ENCODE measurements at places on chromosomes 16 and 17.

GRCh38 chr16:1865902-1866690 lies 5.9 kb downstream of the MEIOB start:
- no peak for DNase-seq

DNA sequence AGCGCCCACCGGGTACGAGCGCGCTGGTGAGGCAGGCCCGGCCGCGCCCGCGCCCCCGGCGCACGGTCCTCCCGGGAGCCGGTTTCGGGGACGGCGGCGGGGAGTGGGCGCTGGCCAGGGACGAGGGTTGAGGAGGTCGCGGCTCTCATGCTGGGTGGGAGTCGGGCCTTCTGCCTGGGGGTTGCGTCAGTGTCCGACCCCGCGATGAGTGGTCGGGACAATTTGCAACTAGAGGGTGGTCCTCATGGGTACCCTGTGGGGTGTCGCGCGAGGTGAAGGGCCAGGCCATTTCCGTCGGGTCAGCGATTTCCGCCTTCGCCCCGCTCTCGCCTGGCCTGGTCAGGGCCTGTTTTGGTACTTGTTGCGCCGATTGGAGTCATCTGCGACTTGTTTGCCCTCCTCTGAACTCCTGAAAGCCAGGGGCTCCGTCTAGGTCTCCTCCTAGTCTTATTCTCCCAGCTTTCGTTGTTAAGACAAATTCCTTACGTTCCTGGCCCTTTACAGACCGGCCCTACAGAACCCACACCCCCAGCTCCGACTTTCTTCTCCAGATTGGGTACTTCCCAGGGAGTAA lies 14.9 kb downstream of the NAA60 start:
- DNase-seq: no peak

DNA sequence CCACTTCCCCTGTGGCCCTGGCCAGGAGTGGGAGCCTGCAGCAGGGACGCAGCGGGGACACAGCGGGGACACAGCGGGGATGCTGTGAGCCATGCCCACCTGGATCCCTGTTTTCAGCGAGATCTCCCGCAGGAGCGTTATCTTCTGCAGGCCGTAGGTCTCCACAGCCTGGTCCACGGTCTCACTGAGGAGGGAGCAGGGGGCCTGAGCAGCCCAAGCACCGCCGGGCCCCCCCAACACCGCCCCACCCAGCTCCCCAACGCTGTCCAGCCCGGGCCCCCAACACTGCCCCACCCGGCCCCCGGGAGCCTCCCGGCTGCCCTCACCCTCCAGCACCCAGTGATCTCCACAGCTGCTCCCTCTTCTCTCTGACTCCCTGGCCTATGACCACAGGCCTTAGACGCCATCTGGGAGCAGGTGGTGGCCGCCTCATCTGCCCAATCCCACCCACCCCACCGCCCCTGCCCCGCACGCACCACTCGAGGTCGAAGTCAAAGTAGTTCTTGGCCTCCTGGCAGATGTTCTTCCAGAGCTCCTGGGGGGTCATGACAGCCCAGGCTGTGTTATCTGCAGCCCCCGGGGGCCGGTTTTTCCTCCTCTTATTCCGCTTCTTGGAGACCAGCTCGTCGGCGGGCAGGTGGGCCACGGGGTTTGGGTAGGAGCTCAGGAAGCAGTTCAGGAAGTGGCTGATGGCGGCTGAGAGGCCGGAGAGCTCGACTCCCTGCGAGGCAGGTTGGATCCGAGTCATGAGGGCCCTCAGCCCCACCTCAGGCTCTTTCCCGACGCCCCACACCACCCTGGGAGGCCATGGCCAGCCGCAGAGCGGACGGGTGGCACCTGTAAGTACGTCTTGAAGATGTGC lies 17.0 kb downstream of the CLUH start:
- DNase-seq: peak; percentile 25

- DNase-seq: no peak
Measured at GRCh38 chr17:40064971-40065768, 2.4 kb downstream of the THRA start.

- DNase-seq: no peak
Measured at GRCh38 chr17:81033535-81034167, 1.3 kb upstream of the BAIAP2 start.

DNA sequence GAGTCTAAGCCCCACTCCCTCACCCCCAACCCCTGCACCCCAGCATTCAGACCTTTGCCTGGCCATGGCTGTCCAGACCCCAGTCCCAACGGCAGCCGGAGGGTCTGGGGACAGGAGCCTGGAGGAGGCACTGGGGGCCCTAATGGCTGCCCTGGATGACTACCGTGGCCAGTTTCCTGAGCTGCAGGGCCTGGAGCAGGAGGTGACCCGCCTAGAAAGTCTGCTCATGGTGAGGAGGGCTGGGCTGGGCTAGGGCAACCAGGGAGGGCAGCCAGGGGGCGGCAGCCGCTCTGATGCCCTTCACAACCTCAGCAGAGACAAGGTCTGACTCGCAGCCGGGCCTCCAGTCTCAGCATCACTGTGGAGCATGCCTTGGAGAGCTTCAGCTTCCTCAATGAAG lies 14.4 kb downstream of the RIPOR1 start:
- no peak for DNase-seq

DNA sequence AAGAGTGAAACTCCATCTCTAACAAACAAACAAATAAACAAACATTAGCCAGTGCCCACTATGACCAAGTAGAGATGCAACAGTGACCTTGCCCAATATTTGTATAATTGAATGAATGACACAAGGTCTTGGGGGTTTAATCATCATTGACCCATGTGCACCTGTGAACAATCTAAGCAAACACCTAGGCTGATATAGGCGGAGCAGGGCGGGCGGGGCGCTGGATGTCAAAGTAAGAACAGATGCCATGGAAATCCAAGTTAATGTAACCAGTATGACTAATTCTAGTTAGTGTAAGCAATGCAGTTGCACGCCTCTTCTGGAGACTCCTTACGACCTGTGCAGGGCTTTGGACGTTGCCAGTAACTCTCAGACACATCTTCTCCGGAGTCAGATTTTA lies 17.6 kb downstream of the RCVRN start:
- DNase-seq: no peak

DNA sequence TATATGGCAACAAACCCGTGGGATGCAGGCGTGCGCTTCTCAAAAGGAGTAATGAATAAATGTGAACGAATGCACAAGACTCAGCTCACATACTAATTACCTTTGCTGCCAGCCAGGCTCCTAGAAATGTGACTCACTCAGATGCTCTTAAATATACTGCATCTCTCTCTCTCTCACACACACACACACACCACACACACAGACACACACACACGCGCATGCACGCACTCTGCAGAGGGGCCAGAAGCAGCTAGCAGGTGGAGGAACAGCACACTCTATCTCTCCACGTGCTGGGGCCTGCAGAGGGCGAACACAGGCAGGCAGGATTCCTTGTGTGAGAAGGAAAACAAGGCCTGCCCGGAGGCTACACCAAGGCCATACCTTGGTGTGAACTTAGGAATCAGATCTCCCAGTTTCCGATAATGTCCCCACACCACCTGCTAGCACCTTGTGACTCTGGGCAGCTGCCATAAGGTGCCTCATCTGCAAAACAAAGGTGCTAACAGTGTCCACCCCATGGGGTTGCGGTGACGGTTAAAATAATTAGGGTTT lies 5.3 kb downstream of the GPRC5B start:
- no peak for DNase-seq

- no peak for DNase-seq
Measured at GRCh38 chr17:60971515-60972369, 294.1 kb downstream of the BCAS3 start.

GRCh38 chr17:51590071-51590656 lies 329.8 kb downstream of the UTP18 start:
- DNase-seq: no peak

GRCh38 chr16:71647391-71647790 lies 21.4 kb downstream of the MARVELD3 start:
- DNase-seq: no peak

GRCh38 chr16:89351645-89352044 lies 134.1 kb downstream of the ZNF778 start:
- DNase-seq: no peak

- DNase-seq: no peak
Measured at GRCh38 chr16:68590201-68590994, 51.3 kb downstream of the ZFP90 start.

DNA sequence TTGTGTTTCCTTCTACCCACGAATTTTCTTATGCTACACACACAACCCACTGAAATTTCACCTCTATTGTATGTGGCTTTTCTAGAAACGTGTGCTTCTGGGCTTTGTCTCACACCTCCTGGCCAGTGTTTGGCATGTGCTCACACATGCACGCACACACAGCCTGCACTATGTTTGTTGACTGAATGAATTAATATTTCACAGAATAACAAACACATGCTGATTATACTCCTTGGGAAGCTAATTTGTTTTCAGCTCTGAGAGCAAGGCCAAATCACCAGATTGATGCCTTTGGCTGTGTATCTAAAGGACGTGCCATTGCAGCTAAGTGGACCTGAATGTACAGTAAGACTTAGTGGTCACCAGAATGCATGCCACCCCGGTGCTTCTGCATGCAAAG lies 210.7 kb downstream of the WWOX start:
- no peak for DNase-seq

GRCh38 chr16:82195917-82196494 lies 26.0 kb upstream of the MPHOSPH6 start:
- no peak for DNase-seq

- DNase-seq: peak; percentile 21
Measured at GRCh38 chr16:67663151-67663876, 2.6 kb downstream of the PARD6A start.

DNA sequence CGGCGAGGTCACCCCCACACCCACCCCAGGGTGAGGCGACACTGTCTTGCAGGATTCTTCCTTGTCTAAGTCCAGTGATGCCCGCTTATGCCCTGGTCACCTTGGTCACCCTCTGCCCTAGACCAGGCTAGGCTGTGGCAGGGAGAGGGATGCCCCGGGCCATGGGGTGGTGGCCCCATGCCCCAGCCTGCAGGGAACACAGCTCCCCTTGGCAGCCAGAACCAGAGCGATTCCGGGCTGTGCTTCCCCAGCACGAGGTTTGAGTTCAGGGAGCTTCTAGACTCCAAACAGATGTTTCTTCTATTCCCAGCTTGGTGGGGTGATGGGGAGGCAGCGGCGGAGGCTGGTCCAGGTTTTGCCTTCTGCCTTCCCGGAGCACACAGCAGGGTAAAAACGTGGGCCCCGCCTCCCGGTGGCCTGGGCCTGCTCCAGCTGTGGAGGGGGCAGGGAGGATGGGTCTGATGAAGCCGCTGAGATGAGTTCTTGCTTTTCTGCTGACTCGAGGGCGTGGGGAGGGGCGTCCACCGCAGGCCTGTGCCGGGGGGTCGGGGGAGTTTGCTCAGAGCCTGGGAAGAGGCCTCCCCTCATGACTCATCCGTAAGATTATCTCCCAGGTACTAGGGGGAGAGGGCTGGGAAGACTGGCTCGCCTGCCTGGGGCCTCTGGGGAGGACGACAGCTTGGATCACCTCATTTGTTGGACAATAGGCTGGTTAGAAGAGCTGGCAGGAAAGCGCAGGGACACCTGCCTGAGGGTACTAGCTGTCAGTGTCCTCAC lies 15.4 kb downstream of the SMTNL2 start:
- no peak for DNase-seq

GRCh38 chr16:51159865-51160264 lies 8.8 kb upstream of the SALL1 start:
- no peak for DNase-seq

GRCh38 chr16:89607937-89608740 lies 5.3 kb upstream of the DPEP1 start:
- no peak for DNase-seq

DNA sequence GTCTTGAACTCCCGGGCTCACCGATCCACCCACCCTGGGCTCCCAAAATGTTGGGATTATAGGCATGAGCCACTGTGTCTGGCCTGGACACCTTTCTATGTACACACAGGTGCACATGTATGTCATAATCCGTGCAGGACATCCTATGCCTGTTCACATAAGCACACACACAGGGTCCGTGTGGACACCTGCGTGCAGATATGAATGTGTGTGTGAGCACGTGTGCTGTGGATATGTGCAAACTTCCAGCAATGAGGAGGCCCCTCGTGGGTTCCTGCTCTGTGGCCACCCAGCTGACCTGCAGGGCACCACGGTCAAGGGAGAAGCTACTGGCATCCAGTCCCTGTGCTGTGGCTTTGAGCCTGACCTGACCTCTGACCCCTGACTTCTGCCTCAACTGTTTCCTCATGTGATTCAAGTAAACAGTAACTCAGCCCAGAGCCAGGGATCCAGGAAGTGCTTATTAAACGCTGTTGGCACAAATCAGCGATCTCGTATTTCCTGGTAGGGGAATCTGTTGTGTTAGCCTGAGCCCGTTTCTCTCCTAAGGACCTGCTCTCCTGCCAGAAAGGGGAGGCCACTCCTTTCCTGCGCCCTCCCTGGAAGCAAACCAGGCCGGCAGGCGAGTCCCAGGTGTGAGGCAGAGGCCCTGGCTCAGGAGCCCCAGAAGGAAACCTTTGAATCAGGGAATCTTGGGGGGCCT lies 6.5 kb downstream of the CPNE7 start:
- no peak for DNase-seq

DNA sequence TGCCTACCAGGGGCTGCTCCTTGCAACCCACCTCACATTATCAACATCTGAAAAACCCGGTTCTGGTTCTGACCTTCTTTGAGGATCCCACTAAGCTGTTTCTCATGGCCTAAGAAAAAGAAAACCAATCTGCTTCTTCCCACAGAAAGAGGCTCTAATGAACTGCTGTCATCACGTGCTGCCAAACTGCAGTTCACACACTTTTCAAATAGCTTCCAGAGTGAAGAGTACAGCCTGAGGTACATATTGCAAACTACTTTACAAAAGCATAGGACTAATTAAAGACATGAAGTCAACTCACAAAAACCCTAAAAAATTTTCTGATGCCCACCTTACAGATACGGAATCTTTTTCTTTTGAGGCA lies 36.7 kb downstream of the SMG6 start:
- DNase-seq: no peak

- no peak for DNase-seq
Measured at GRCh38 chr17:28573040-28573380, 1.7 kb upstream of the PIGS start.

DNA sequence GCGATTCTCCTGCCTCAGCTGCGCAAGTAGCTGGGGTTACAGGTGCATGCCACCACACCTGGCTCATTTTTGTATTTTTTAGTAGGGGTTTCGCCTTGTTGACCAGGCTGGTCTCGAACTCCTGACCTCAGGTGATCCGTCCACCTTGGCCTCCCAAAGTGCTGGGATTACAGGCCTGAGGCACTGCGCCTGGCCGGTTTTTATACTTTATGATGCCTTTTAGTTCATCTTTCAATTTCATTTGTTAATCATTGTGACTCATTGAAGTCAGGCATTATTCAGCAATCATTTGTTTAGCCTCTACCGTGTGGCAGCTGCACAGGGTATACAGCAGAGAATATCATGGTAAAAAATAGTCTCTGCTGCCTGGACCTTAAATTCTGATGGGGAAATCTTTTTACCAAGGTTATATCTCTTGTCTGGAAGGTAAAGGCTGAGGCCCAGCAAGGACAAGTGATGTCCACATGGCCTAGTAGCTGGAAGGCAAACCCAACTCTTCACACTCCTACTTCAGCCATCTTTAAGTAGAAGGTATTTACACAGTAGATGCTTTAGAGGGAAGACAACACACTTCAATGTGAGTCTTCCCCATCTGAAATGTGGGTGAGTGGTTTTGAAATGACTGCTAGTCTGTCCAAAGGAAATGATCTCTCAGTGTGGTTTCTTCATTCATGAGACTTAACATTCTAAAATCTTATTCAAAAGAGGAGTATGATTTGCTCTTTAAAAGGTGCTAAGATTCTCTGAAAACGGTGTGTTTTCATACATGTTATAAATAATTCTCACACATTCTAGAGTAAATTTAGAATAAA lies 2.4 kb downstream of the PRPSAP2 start:
- no peak for DNase-seq

- no peak for DNase-seq
Measured at GRCh38 chr17:46162866-46163265, 30.4 kb downstream of the KANSL1 start.
